ENCODE measurements at places on chromosomes 7 and 10.

- DNase-seq, result no peak
Measured at GRCh38 chr10:73263693-73264347, 11.4 kb upstream of the MRPS16 start.

DNA sequence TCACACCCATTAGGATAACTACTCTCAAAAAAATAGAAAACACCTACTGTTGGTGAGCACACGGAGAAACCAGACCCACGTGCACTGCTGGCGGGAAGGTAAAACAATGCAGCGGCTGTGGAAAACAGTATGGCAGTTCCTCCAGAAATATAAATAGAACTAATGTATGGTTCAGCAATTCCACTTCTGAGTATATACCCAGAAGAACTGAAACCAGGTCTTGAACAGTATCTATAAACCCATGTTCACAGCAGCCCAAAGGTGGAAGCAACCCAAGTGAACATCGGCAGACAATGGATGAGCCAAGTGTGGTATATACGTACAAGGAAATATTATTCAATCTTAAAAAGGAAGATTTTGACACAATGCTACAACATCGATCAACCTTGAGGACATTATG is 164.7 kb downstream of the ZMYND11 start:
- no peak for DNase-seq

- no peak for DNase-seq
Measured at GRCh38 chr10:96301616-96302015, 2.6 kb upstream of the DNTT start.

DNA sequence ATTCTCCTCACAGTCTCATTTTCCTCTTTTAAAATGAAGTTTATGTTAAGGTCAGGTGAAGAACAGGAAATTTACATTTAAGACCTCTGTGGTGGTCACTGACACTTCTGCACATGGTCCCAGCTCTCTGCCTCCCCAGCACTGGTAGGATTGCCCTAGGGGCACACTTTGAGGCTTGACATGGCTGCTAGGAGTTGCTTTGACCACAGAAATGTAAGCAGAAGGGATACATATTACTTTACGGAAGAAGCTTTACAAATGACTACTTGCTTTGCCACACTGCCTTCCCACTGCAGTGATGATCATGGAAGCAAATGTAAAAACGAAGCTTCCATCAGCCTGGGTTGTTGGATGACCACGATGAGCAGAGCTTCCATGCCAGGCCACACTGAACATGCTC is 53.1 kb upstream of the RSU1 start:
- DNase-seq, result no peak

DNA sequence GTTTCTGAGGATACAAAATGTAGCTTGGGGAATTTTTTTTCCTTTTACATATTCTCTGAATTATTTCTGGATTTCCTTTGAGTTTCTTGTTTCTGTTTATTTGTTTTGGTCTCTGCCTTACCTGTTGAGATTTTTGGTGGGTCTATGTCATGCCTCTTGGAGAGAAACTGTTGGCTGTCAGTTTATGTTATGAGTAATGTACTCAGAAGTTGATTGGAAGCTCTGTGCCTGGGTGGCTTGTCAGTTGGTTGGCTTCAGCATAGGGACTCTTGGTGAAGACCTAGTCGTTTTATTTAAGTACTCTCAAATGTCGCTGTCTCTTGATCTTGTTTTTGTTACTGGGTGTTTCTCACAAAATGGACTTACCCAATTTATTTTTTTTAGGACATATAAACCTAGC is 132.4 kb downstream of the CDK14 start:
- DNase-seq, result no peak

- no peak for DNase-seq
Measured at GRCh38 chr10:119263951-119264617, 56.7 kb downstream of the GRK5 start.

All from sigmoid colon (tissue), 7 donors.